Activated naive CD4-positive, alpha-beta T cell treated with anti-CD3 and anti-CD28 coated beads for 36 hours (primary cell): ENCODE measurements at places on chromosomes 1 and 21.

DNA sequence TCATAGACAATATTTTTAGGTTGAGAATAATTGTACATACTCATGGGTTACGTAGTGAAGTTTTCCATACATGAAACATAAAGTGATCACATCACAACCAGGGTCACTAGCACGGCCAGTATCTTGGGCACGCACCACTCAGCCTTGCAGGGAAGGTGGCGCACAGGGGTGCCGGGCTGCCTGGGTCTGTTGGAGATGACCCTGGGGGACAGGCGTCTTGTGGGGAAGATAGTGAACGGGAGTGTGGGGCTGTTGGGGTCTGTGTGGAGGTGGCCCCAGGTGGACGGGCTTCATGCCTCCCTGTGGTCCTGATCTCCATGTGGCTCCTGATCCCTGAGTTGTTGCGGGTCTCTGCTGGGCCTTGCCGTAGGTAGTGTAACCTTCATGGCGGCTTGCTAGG lies 38.3 kb upstream of the PRSS38 start:
- no peak for DNase-seq

GRCh38 chr21:44380876-44381275 lies 27.5 kb downstream of the TRPM2 start:
- no peak for DNase-seq

GRCh38 chr1:236534151-236534651 lies 10.4 kb downstream of the LGALS8 start:
- peak; percentile 64 for DNase-seq

DNA sequence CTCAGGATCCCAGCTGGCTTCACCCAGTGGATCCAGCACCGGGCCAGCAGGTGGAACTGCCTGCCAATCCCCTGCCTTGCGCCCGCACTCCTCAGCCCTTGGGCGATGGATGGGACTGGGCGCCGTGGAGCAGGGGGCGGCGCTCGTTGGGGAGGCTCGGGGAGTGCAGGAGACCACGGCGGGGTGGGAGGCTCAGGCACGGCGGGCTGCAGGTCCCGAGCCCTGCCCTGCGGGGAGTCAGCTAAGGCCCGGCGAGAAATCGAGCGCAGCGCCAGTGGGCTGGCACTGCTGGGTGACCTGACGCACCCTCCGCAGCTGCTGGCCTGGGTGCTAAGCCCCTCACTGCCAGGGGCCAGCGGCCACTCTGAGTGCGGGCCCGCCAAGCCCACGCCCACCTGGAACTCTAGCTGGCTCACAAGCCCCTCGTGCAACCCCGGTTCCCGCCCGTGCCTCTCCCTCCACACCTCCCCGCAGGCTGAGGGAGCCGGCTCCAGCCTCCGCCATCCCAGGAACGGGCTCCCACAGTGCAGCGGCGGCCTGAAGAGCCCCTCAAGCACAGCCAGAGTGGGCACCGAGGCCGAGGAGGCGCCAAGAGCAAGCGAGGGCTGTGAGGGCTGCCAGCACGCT lies 31.1 kb downstream of the NRDC start:
- DNase-seq = no peak

DNA sequence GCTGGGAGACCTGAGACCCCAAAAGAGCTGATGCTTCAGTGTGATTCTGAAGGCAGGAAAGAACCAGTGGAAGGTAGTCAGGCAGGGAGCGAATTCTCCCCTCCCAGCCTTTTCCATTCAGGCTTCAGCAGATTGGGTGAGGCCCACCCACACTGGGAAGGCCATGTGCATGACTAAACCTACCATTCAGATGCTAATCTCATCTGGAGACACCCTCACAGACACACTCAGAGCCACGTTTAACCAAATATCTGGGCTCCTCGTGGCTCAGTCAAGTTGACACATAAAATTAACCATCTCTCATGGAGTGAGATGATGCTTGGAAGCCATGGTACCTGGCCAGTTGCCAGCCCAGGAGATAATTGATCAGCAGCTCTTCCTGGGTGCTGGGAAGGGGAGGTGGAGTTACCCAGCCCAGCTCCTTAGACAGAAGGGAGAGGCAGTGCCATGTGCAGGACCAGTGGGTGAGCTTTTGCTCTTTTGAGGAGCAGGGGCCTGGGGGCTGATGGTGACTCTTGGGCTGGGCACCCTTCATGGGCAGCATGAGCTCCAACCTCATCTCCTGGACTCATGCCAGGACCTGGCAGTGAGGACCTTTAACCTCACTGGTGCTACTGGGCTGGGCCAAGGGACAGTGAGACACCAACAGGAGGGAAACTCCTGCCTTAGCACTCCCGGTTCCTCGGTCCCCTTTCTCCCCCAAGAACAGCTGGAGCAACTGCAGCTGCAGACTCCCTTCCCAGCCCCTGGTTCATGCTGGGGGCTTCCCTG lies 89.0 kb upstream of the ACTL8 start:
- DNase-seq = no peak

- DNase-seq = no peak
Measured at GRCh38 chr1:115040501-115040900, 10.9 kb downstream of the TSHB start.

GRCh38 chr1:94514095-94514727 lies 27.3 kb downstream of the F3 start:
- DNase-seq = peak; percentile 6

DNA sequence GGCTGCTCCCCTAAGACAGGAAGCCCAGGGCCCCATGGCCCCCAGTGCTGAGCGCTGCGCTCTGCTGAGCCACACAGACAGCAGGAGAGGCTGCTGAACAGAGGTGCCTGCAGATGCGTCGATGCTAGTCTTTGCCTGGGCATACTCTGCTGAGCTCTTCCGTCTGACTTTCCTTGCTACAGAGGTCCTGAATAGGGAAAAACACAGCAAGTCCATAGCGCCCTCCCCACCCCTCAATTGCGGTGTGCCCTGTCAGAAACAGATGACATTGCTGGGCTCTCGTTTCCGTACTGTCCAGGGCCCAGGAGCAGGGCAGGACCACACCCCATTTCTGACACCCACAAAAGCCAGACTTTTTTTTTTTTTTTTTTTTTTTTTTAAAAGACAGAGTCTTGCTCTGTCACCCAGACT lies 252.5 kb downstream of the SDCCAG8 start:
- DNase-seq = peak; percentile 34

DNA sequence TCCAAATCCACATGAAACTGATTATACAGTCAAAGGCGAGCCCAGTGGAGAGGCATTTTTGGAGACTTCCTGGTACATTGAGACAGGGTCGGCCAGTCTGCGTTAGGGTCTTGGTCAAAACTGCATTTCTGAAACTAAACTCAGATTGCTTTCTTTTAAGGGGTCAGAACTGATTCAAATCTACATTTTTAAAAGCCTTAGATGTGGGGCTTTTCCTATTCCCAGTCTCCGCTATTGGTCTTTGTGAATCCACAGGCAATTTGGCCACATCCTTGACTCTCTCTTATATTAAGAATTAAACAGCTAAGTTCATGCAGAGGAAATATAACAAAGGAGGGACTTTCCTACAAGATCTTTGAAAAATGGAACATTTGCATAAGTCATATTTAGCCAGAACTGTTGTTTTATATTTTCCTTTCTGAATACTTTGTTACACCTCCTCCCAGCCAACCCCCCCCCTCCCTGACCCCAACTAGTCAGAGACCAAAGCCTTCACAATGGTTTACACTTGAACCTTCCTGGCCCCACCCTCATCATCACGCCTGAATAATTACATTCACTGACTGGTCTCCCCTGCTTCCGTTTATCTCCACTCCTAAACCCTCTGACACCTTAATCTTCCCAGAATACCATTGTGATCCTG lies 30.9 kb downstream of the SELL start:
- DNase-seq = peak; percentile 83

DNA sequence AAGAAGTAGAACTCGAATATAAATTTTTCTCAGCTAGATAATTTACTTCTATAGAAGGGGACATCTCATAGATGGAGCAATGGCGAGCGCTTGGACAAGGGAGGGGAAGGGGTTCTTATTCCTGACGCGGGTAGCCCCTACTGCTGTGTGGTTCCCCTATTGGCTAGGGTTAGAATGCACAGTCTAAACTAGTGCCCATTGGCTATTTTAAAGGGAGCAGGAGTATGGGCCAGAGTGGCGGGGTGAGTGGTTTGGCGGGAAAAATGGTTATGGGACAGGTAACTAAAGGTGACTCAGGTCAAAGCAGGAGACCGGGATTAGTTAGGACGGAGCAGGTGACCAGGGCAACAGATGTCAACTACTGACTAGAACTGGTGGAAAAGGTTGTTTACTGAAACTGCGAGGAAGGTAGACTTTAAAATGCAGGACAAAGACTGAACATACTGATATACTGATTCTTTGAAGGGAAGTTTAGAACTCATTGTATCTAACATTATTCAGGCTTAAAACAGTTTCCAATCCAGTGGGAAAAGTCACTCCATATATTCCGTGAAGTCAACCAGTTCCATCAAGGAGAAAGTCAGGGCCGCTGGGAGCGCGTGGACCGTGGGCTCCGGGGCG lies 940 bp upstream of the ATAD3A start:
- peak; percentile 36 for DNase-seq

DNA sequence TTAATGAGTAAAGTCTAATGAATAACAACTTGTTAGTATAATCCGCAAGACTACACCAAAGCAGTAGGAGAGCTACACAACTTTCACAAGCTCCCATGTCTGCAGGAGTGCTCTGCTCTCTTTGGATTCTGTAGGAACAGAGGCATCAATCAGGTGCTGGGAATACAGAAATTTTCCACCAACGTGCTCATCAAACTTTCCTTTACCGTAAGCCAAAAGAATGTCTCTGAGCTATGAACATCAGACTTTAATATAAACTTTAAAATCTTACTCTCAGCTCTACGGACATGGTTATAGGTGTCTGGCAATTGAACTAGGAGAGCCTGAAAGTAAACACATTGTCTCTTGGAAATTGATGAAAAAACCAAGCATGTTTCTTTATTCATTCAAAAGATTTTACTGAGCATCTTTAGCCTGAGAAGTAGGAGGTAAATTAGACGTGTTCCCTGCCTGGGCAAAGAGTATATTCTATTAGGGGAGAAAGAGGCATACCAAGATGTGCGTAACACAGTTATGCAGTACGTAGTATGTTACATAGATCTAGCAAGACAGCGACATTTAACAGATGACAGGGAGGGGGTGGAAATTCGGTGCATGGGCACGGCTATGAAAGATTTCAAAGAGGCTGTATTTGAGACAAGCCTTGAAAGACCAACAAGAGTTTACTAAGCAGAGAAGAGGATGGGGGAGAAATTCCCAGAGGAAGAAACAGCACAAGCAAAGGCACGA lies 85.2 kb downstream of the TM2D1 start:
- no peak for DNase-seq

DNA sequence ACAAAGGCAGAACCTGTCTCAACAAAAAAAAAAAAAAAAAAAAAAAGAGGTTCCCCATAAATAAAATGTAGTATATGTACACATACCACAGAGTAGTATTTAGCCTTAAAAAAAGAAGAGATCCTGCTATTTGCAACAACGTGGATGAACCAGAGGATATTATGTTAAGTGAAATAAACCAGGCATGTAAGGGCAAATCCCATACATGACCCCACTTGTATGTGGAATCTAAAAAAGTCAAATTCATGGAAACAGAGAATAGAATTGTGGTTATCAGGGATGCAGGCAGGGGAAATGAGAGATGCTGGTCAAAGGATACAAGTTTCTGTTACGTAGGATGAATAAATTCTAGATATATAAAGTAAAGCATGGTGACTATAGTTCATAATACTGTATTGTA lies 16.7 kb downstream of the SLC44A3 start:
- no peak for DNase-seq

DNA sequence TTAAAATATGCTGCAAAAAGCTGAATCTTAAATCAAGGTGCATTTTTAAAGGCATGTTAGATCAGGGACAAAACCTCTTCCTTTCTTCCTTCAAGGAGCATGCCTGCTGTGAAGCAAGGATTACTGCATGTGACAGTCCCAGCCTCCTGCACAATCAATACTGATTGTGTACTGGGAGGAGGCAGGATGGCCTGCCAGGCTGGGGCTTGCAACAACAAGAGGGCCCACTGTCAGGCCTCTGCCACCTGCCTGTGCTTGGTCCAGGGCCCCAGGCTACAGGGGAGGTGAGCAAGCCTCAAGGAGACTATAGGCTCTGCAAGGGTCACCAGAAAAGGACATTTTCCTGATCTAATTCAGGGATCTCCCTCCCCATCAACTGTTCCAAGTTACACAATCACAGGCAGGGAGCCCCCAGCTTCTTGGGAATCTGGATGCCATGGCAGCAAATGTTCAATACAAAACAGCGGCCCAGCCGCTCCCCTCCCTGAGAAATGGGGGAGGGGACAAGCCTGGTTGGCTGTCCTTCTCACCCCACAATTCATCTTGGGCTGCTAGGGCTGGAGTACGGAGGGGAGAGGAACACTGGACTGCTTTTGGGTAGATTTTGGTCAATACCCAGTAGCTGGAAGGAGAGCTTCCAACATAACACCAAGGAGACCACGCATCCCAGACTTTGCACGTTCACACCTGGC lies 76.7 kb downstream of the SSBP3 start:
- DNase-seq = no peak

DNA sequence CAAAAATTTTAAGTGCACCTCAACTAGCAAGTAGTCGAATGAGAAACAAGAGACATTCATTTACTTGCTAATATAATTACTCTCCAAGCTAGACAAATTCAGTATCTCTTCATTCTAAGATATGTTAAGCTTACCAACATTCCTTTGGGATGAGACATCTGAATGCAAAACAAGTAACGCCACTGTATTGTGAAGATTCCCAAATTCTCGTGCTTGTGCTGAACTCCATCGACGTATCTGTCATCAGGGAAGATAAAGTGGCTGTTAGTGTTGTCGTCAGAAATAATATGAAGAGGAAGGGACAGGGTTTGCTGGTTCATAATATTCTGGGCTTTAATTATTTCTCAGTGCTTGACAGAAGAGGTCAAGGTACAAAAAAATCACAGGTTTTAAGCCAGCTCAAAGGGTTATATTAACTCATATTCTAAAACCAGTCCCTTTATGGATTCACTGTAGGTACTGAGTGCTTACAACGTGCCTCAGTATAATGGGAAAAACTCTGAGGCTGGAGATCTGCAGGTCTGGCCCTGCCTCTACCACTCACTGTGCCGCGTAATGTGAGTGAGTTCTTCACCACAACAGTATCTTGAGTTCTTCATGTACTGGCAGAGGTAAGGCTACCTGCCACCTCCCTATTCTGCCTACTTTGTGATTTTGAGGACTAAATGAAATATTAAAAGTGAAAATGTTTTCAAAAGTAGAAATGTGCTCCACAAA lies 42.0 kb downstream of the PCSK9 start:
- no peak for DNase-seq

DNA sequence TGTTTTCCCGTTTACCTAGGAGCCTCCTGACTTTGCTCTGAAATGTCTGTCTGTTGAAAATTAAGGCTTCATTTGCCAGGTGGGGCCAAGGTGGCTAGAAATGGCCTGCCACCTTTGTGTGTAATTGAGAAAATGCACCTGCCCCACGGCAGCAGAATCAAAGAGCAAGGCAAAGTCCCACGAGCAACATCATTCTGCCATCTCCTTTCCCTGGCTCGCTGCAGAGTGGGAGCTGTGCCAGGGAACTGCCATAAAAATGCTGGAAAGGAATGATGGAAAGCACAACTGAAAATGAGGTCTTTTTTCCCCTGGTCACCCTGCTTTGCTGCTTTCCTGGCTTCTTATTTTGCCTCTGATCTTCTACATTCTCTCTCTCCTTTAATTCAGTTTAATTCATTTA lies 5.5 kb upstream of the OLFML2B start:
- no peak for DNase-seq

- DNase-seq = no peak
Measured at GRCh38 chr1:36133484-36133883, 8.5 kb upstream of the COL8A2 start.
